ENCODE measurements at places on chromosomes 4 and X.
A peak's percentile ranks its signal among the peaks of the same experiment; 100 is the strongest.

GRCh38 chr4:63937961-63938360 is 471.3 kb downstream of the TECRL start:
- no peak for DNase-seq

DNA sequence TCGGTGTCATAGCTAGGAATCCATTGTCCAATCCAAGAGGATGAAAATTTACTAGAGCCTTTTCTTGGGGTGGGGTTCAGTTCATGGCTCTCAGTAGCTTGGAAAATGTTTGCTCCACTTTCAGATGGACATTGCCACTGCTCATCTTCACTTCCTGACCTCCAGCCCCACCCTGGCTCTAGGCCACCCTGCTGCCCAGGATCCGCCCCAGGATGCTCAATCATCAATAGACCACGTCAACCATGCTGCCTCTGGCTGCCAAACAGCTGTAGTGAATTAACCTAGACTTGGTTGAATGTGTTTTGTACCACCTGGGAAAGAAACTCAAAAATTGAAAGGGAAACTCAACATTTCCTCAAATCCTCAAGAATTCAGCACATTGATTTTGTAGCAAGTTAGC is 37.2 kb upstream of the HSD17B10 start:
- no peak for DNase-seq

GRCh38 chr4:22500128-22500611 is 15.7 kb downstream of the ADGRA3 start:
- DNase-seq: no peak

- DNase-seq: no peak
Measured at GRCh38 chrX:63402106-63402505, 51.0 kb upstream of the SPIN4 start.

DNA sequence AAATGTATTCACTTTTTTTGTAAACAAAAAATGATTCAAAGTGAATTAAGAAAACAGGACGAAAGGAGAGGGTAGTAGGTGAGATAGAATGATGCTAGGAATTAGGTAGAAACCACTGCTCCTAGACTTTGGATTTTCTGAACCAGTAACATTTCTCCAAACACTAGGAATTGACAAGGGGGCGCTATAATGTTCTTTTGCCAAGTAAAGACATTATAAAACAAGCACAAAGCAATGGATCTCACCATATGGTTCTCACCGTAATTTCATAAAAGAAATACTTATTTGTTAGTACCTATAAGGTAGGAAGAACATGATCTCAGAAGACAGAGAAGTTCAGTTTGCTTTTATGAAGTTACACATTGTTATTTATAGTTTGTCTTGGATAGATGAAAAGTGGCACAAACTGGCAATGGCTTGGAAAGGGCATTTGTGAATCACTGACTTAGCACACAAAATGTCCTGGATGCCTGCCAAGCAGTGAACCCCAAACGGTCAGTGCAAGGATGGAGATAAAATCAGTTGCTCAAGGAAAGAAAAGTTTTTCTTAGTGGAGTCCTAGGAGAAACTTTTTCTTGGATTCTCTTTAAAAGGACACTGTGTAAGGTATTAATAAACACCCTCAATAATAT is 8.1 kb upstream of the TBC1D1 start:
- no peak for DNase-seq

DNA sequence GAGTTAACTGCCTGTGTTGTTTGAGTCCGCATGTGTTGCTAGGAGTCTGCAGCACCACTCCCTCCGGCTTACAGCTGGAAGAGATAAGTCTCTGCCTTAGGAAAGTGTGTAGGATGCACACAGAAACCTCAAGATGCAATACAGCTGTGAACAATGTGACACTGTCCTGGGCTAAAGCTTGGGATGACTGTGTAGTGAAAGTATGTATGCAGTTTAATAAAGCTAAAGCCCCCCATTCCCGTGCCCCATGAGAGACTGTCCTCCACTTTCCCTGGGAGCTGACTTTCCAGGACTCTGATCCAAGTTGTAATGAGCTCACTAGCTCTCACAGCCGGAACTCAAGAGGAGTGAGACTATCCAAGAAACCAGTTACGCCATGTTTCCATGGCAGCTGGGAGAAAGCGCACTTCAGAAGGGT is 156.6 kb upstream of the FTHL17 start:
- DNase-seq: no peak

DNA sequence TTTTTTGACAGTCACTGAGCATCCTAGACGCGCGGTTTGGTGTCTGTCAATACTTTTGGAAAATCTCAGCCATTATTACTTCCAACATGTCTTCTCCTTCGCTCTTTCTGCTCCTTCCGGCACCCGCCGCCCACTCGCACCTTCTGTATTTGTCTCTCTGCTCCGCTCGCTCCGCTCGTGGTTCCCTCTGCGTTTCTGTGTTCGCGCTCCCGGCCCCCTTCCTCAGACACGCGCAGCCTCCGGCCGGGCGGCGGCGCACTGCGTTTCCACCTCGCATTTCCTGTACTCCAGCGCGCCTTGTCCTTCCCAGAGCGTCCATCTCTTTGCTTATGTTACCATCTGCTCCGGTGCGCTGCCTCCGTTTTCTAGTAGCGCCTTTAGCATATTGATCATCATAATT is 21.1 kb downstream of the PDE6B start:
- DNase-seq: no peak

DNA sequence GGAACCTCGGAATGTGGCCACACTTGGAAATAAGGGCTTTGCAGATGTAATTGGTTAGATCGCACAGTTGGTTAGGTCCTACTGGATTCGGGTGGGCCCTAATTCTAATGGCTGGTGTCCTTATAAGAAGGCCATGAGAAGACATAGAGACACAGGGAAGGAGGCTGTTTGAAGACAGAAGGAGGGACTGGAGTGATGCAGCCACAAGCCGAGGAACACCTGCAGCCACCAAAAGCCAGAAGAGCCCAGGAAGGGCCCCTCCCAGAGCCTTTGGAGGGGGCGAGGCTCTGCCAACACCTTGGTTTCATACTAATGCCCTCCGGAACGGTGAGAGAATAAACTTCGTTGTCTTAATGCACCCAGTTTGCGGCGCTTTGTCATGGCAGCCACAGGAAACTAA is 47.0 kb downstream of the EVC start:
- DNase-seq: no peak

- no peak for DNase-seq
Measured at GRCh38 chrX:19840899-19841648, 46.3 kb downstream of the SH3KBP1 start.

- DNase-seq: peak; percentile 17
Measured at GRCh38 chr4:37802068-37802666, 24.3 kb upstream of the PGM2 start.

DNA sequence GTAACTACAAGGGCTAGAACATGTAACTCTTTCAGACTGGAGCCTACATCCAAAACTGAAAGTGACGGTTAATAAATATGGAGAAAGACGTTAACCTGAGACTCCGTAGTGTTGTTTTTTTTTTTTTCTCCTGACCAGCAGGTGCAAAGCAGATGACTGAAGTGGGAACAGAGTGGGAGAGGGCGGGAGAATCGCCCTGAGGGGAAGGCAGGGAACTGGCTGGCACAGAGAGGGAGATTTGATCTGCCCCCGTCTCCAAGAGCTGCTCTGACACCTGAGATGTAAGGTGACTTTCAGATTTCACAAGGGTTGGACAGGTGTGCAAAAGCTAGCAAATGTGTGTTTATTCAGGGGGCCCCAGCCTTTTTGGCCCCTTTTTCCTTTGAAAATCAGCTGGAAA is 180.2 kb downstream of the PALLD start:
- DNase-seq: no peak

GRCh38 chr4:78634011-78634664 is 82.6 kb downstream of the ANXA3 start:
- no peak for DNase-seq

- DNase-seq: no peak
Measured at GRCh38 chr4:2696423-2696822, 59.7 kb downstream of the TNIP2 start.

- DNase-seq: no peak
Measured at GRCh38 chr4:37682701-37683401, 3.3 kb downstream of the RELL1 start.

- no peak for DNase-seq
Measured at GRCh38 chrX:30533266-30533665, 44.3 kb downstream of the TASL start.

Data from brain pericyte (primary cell).